DND-41 (cell line): ENCODE measurements at places on chromosomes 16 and 17.
A peak's percentile ranks its signal among the peaks of the same experiment; 100 is the strongest.

- no peak for DNase-seq
Observed at GRCh38 chr17:79262624-79263023, 188.0 kb downstream of the ENGASE start.

DNA sequence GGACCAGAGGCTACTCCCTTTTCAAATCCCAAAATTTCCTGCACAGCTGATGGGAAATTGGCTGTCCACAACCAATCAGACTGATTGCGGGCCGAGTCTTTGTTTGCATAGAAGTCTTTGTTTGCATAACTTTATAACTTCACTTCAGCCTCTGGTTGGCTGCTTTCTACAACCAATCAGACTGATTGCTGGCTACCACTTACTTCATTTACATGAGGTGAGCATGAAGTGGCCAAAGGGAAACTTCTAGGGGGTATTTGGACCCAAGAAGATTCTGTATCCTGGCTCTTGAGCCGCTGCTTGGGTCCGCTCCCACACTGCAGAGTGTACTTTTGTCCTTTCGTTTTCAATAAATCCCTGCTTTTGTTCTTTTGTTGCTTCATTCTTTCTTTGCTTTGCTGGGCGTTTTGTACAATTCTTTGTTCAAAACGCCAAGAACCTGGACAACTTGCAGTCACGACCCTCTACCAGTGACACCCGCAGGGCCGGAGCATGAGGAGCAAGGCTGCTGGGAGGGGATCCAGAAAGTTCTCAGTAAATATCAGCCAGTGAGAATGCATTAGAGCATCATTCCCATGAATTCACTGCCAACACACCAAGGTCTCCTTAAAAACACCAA, 67.5 kb downstream of the IQCK start:
- no peak for DNase-seq

DNA sequence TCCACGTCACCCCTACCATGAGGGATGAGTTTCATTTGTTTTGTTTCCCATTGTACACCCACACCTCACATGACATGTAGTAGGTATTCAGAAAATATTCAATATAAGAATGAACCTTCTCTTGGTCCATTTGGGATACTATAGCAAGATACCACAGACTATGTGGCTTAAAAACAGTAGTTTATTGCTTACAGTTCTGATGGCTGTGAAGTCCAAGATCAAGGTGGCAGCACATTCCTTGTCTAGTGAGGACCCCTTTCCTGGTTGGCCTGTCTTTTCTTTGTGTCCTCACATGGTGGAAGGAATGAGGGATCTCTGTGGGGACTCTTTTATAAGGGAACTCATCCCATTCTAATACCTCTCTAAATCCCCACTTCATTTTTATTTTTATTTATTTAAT, 36.2 kb upstream of the CRYM start:
- DNase-seq = no peak

GRCh38 chr17:7883781-7884386, 4.7 kb upstream of the CHD3 start:
- DNase-seq = peak; percentile 18

DNA sequence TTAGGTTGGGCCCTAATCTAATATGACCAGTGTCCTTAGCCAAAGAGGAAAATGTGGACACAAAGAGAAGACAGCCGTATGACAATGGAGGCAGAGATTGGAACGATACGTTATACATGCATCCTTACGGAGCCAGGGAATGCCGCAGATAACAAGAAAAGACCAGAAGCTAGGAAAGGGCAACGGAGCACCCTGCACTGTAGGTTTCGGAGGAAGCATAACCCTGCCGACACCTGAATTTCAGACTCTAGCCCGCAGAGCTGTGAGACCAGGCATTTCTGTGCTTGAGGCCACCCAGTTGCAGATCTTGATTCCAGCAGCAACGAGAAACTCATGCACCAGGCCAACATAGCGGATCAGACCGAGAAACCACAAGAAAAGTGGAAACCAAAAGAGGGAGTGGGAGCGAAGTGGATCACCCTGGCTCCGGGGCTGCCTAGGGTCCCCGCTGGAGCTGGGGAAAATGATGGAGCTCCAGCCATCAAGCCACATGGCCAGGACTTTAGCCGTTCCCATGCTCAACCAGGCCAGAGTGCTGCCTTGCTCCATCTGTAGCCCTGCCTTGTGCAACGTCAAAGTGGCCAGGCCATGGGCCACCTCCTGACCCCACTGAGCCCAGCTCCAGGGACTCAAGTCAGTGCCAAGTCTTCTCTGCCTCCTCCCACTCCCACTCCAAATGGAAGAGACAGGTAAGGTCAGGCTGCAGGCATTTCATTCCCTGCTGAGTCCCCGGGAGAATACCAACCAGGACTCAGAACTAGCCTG, 51.7 kb upstream of the RPL38 start:
- DNase-seq = no peak
